RPMI7951 (cell line): ENCODE measurements at places on chromosomes 12 and 14. TPM values are rescaled to one million over a fixed set of nuclear protein-coding genes. Genes with fewer than 3 reads are reported as not detected.

SCN8A gene
- total RNA-seq, result 0.29 and 0.60 TPM in 2 replicates

PAPLN gene
- 1.6 and 2.8 TPM in 2 replicates for total RNA-seq

FGFR1OP2 gene
- 49.1 and 58.3 TPM in 2 replicates for total RNA-seq

DPF3 gene
- total RNA-seq, result 4.2 and 6.5 TPM in 2 replicates

SSPN gene
- 13.2 and 14.0 TPM in 2 replicates for total RNA-seq

ASCL1 gene
- total RNA-seq, result not detected in 2 replicates

PSMD9 gene
- 40.4 and 54.3 TPM in 2 replicates for total RNA-seq

DDX11 gene
- total RNA-seq, result 10.2 and 11.4 TPM in 2 replicates

ACSM4 gene
- total RNA-seq, result not detected in 2 replicates

DACT1 gene
- 22.2 and 23.1 TPM in 2 replicates for total RNA-seq

TCTN2 gene
- 15.2 and 18.3 TPM in 2 replicates for total RNA-seq

DHRS2 gene
- 7.1 and 8.7 TPM in 2 replicates for total RNA-seq

GSKIP gene
- 42.5 and 48.9 TPM in 2 replicates for total RNA-seq

DBX2 gene
- total RNA-seq, result not detected in 2 replicates

FGF23 gene
- not detected in 2 replicates for total RNA-seq

PPP1R1A gene
- not detected in 2 replicates for total RNA-seq

CHGA gene
- total RNA-seq, result not detected in 2 replicates

PDE3A gene
- total RNA-seq, result under 0.01 and 0.12 TPM in 2 replicates

GLTP gene
- total RNA-seq, result 35.7 and 36.8 TPM in 2 replicates

HHIPL1 gene
- total RNA-seq, result 0.24 and 0.49 TPM in 2 replicates

EXOC3L4 gene
- not detected in 2 replicates for total RNA-seq

NKX2-1 gene
- total RNA-seq, result not detected in 2 replicates

SLC48A1 gene
- 6.3 and 7.2 TPM in 2 replicates for total RNA-seq

APOF gene
- not detected in 2 replicates for total RNA-seq

ZNF891 gene
- total RNA-seq, result 0.48 and 0.49 TPM in 2 replicates

KRT72 gene
- total RNA-seq, result not detected in 2 replicates

NGB gene
- total RNA-seq, result not detected in 2 replicates

SLC15A4 gene
- 22.2 and 23.2 TPM in 2 replicates for total RNA-seq

DEGS2 gene
- total RNA-seq, result not detected in 2 replicates

TSPAN11 gene
- 0.29 and 0.48 TPM in 2 replicates for total RNA-seq

POC1B gene
- 10.7 and 19.9 TPM in 2 replicates for total RNA-seq

MORN3 gene
- 0.10 TPM in 1 of 2 replicates, not detected in the other for total RNA-seq

TAS2R9 gene
- not detected in 2 replicates for total RNA-seq

MMP19 gene
- 4.2 and 4.4 TPM in 2 replicates for total RNA-seq

MIP gene
- 0.24 and 0.29 TPM in 2 replicates for total RNA-seq

ERBB3 gene
- total RNA-seq, result 3.0 and 5.4 TPM in 2 replicates

OVCH1 gene
- total RNA-seq, result not detected in 2 replicates

SLC16A7 gene
- total RNA-seq, result 6.8 and 10.9 TPM in 2 replicates

NFATC4 gene
- 10.6 and 13.1 TPM in 2 replicates for total RNA-seq

INSM2 gene
- total RNA-seq, result not detected in 2 replicates

C12orf54 gene
- not detected in 2 replicates for total RNA-seq

MSI1 gene
- total RNA-seq, result not detected in 2 replicates

SERPINA10 gene
- not detected in 2 replicates for total RNA-seq

AMHR2 gene
- total RNA-seq, result not detected in 2 replicates

ATF7IP gene
- 31.2 and 41.3 TPM in 2 replicates for total RNA-seq
